ENCODE measurements at places on chromosomes 2 and 18.

DNA sequence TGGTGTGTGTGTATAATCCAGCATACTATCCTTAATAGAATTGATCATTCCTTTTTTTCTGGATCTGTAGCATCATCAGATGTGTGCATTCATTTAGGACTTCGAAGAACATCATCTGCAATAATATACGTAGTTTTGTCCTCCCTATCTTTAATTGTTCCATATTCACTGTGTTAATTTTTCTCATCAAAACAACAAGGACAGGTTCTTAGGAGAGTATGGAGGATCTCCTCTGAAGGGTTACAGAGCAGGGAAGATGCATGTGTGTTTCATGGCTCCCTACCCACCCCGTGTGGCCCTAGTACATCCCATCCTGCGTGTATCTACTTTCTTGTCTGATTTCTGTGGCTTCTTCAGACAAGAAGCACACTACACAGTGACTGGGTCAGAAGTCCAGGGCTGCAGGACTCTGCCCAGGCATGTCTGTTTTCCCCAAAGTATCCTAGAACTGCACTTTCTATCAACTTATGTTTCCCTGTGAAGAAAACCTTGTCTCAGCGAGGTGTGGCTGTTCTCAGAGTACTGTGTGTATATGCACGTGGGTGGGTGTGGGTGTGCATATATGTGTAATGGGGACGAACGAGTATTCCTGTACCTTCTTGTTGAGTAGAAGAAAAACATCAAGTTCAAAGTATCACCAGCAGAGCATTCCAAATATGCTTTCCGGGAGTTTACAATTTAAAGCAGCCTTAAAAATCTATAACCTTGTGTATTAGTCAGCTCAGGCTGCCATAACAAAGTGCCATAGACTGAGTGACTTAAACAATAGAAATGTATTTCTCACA lies 220.4 kb upstream of the FOSL2 start:
- no peak for DNase-seq
- no peaks in the 10 kb centered on the region for H3K36me3 ChIP-seq
- peaks cover 4% of the 10 kb centered on the region for H3K4me1 ChIP-seq
- H3K4me3 ChIP-seq: no peak overlapping the region

DNA sequence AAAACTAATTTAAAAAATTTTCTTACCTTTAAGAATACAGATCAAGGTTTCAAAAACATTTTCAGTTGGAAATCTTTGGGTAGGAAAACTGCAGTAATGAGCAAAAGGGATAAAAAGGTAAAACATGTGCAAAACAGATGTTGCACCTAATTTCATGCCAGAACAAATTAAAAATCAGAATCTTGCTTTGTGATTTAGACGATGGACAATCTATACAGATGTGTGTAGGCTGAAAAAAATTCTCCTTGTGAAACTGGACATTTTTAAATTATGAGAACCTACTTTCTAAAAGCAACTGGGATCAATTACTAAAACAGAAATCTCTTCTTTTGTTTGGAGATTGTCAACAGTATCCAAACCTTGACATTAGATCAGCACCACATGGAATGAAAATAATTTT lies 183.2 kb upstream of the ITGA4 start:
- H3K27ac ChIP-seq: no peak overlapping the region
- no peaks in the 10 kb centered on the region for H3K27me3 ChIP-seq
- no peaks in the 10 kb centered on the region for H3K36me3 ChIP-seq
- H3K4me1 ChIP-seq: no peaks in the 10 kb centered on the region

- no peak for DNase-seq
- H3K4me1 ChIP-seq: no peaks in the 10 kb centered on the region
- no peak overlapping the region for H3K27ac ChIP-seq
- no peaks in the 10 kb centered on the region for H3K27me3 ChIP-seq
- H3K36me3 ChIP-seq: no peaks in the 10 kb centered on the region
Observed at GRCh38 chr18:49519101-49519971, 32.3 kb upstream of the C18orf32 start.

GRCh38 chr2:217538719-217539118 lies 464.1 kb downstream of the TNS1 start:
- peak; percentile 49 for DNase-seq
- no peak overlapping the region for H3K4me3 ChIP-seq
- H3K27me3 ChIP-seq: no peaks in the 10 kb centered on the region

- no peaks in the 10 kb centered on the region for H3K27me3 ChIP-seq
- no peaks in the 10 kb centered on the region for H3K4me1 ChIP-seq
- H3K27ac ChIP-seq: no peak overlapping the region
- peak; percentile 31 for DNase-seq
Observed at GRCh38 chr2:35080231-35080910, 1275.2 kb upstream of the CRIM1 start.

GRCh38 chr2:48551548-48551947 lies 21.6 kb downstream of the STON1 start:
- no peaks in the 10 kb centered on the region for H3K4me1 ChIP-seq
- no peaks in the 10 kb centered on the region for H3K27me3 ChIP-seq
- peaks cover 4% of the 10 kb centered on the region for H3K36me3 ChIP-seq
- no peak overlapping the region for H3K27ac ChIP-seq
- DNase-seq: no peak

DNA sequence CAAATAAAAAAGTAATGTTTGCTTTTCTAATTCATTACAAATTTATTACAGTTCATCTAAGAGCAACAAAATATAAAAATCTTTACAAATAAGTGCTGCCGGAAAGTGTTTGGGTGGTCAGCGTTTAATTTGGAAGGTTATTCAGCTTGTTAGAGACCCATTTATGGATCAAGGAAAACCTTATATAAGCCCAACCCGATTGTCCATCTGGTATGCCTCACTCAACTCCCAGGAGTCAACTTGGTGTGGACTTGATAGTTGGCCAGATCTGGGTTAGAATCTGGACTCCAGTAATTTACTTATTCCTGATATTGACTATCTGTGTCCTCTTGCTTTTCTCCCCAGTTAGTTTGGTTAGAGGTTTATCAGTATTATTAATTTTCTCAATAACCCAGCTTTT lies 106.2 kb downstream of the KCTD1 start:
- DNase-seq: peak; percentile 74
- peaks cover 11% of the 10 kb centered on the region for H3K4me1 ChIP-seq
- H3K4me3 ChIP-seq: no peak overlapping the region
- no peak overlapping the region for H3K27ac ChIP-seq
- no peaks in the 10 kb centered on the region for H3K36me3 ChIP-seq

DNA sequence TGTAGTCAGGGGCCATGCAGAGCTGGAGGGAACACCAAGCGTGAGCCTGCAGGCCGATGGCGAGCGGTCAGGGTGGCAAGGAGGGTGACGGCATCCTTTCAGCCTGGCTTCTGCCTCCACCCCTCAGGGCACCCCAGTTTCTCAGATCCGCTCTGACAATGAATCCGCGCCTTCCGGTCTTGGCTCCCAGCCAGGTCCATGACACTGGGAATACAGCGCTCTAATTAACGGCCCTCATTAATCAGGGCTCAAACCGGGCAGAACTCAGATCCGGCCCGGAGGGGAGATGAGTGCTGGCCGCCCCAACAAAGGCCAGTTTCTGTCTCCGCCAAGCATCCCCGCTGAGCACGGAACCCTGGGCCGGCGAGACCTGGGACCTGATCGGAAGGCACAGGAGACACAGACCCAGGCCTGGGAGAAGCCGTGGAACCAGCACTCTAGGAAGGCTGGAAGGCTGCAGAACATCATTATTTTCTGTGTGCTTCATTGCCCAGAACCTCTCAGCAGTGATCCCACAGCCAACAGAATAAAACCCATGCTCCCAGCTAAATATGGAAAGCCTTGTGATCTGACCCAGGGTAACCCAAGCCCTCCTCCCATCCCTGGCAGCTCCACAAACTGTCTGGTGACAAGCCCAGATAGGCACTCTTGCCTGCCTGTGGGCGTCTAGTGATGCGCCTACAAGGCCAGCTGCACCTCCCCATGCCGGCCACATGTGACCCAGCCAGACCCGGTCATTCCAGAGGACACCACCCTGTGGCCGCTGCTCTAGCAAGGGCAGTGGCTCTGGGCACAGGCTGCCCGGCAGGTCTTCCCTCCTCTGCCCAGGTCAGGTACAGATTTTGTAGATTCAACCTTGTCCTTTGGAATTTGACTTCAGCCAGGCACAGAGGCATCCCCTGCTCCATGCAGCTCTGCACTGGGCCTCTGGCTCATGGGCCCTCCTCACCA lies 438.7 kb upstream of the MYT1L start:
- H3K4me1 ChIP-seq: no peaks in the 10 kb centered on the region
- no peaks in the 10 kb centered on the region for H3K36me3 ChIP-seq
- H3K4me3 ChIP-seq: no peak overlapping the region
- DNase-seq: no peak
- peak overlapping the region; percentile 10 for H3K27ac ChIP-seq

DNA sequence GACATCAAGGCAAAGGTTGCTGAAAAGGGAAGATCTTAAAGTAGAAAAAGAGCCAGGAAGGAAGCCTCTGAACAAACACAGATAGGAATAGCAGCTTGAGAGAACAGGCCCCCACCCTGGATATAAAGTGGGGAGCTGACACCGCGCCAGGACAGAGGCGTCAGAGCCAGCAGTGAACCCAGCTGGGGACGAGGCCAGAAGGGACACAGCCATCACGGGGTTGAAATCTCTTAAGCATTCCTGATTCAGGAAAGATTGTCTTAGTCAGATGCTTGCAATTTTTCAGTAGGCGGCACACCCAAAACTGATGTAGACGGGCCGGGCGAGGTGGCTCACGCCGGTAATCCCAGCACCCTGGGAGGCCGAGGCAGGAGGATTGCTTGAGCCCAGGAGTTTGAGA lies 93.8 kb upstream of the PHLPP1 start:
- H3K4me3 ChIP-seq: no peak overlapping the region
- peaks cover 5% of the 10 kb centered on the region for H3K4me1 ChIP-seq
- no peaks in the 10 kb centered on the region for H3K36me3 ChIP-seq
- DNase-seq: no peak
- H3K27me3 ChIP-seq: no peaks in the 10 kb centered on the region
- peak overlapping the region; percentile 72 for H3K27ac ChIP-seq

- no peak for DNase-seq
- H3K27me3 ChIP-seq: no peaks in the 10 kb centered on the region
- H3K4me1 ChIP-seq: no peaks in the 10 kb centered on the region
Observed at GRCh38 chr2:154758871-154759270, 60.4 kb downstream of the KCNJ3 start.

DNA sequence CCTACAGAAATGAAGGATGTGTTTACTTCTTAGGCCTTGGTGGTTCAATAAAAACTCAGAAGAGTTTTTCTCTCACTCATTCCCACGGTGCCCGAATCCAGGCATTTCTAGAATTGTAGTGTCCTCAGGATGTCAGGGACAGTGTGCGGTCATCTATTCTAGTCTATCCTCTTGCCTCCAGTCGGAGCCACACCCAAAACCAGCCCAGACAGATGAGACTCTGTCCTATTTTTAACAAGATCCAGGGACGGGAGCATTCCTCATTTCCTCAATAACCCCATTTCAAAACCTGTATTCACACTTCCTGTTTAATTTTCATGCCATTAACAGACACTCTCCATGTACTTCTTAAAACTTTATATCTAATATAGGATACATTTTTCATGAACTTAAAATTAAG lies 11.6 kb upstream of the RBMS1 start:
- no peaks in the 10 kb centered on the region for H3K36me3 ChIP-seq
- peak overlapping the region; percentile 45 for H3K27ac ChIP-seq
- DNase-seq: no peak
- H3K4me1 ChIP-seq: no peaks in the 10 kb centered on the region
- no peaks in the 10 kb centered on the region for H3K27me3 ChIP-seq
- no peak overlapping the region for H3K4me3 ChIP-seq

- peaks cover 9% of the 10 kb centered on the region for H3K27me3 ChIP-seq
- no peaks in the 10 kb centered on the region for H3K36me3 ChIP-seq
- no peaks in the 10 kb centered on the region for H3K4me1 ChIP-seq
- H3K4me3 ChIP-seq: no peak overlapping the region
- no peak for DNase-seq
Observed at GRCh38 chr18:47265197-47265596, 13.7 kb upstream of the SKOR2 start.

GRCh38 chr2:170170281-170171040 lies 7.5 kb upstream of the MYO3B start:
- no peaks in the 10 kb centered on the region for H3K27me3 ChIP-seq
- no peaks in the 10 kb centered on the region for H3K36me3 ChIP-seq
- no peaks in the 10 kb centered on the region for H3K4me1 ChIP-seq
- no peak overlapping the region for H3K27ac ChIP-seq

Measured in lung (tissue), 17 donors.